ENCODE measurements at places on chromosomes 5 and 9.

DNA sequence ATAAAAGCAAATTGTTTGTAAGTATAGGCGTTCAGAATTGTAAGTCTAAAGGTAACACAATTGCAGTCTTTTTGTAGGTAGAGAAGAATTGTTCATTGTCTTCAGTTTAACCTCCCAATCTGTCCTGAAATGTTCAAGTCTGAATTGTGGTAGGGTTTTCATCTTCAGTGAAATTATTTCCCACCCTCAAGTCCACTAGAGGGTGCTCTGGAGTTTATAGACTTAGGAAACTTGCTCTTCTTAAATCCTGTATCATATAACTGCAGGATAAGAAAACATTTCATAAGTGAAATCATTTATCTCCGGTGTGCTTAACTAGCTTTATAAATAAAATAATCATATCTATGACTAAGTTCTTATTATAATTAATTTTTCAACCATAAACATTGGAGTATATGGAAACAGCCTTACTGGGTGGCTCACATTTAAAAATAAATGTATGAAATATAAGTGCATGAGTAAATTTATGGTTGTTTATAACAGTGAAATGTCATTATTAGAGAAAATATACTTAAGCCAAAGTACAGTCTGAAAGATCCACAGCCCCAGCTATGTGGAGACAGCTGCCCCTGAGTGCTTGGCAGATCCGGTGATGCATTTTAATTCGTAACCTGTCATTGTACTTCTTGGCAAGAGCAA is 182.4 kb upstream of the OTULINL start:
- DNase-seq = peak; percentile 47

DNA sequence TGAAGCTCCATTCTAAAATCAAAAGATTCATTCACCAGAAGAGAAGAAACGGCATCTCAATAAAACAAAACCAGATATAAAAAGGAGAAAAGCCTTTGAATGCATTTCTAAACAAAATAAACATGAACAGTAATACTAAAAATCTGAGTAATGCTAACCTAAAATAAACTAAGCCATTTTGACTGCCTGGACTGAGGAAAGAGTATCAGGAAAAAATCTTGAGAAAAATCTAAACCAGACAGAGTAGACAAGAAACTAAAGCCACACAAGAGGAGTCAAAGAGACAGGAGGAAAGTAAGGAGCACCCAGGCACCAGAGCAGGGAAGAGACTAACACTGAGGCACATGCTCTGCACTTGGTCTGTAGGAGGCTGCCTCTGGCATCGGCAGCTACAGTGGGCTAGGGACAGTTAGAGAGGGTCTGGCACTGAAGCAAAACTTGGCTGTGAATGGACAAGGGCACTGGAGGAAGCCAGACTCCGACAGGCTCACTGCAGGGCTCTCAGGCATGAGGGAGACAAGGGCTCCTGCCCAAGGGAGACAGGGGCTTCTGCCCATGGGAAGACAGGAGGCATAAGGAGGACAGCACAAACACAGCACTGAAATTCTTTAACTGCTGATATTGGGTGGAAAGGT is 50.2 kb downstream of the DROSHA start:
- no peak for DNase-seq

GRCh38 chr5:123350742-123351141 is 72.5 kb downstream of the CEP120 start:
- no peak for DNase-seq

GRCh38 chr5:39498278-39498952 is 73.6 kb upstream of the DAB2 start:
- DNase-seq = no peak

- no peak for DNase-seq
Measured at GRCh38 chr5:151221574-151221973, 2.3 kb downstream of the CCDC69 start.

DNA sequence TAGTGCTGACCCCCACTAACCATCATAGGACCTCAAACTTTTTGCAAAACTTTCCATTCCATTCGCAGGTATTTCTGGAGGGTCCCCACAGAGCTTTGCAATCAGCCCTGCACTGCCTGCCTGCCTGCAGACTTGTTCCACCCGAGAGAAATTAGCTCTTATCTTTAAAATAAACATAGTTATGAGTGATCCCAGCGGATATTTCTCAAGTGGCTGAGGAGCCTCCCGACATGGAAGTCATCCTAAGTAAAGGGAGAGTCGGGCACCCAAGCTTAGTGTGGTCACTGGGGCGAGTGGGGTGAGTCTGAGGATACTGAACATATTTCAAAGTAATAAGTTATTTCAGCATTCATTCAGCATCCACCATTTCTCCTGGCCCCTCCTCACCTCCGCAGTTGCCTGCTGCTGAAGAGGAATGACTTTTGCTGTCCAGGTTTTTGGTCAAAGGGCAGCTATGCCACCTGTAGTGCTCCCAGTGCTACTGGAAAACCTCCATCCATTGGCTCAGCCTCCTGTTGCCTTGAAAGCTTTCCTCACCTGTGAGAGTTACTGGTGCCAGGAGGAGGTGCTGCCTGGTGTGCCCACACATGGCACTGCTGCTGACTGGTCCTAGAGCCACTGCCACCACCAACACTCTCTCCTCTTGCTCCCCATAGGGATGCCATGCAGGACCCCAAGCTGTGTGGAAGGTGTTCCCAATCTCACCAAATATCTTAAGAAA is 89.7 kb upstream of the PCSK1 start:
- DNase-seq = no peak

- DNase-seq = no peak
Measured at GRCh38 chr5:146877783-146878475, 628 bp downstream of the PPP2R2B start.

DNA sequence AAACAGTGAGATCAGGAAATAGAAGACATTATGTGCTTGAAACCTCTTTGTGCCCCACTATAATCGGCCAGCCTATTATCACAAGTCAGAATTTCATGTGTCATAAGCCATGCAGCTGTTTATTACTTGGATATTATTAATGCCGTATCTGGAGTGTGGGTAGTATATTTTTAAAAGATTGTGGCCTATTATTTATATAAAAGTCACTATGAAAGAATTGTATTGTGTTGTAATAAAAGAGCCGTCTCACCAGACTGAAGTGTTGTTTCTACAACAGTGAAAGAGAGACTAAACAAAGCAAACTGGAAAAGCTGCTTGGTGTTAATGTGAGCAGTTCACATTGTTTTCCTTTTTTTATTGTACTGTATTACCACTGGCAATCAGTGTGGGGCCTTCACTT is 449.1 kb downstream of the PSAT1 start:
- DNase-seq = no peak

DNA sequence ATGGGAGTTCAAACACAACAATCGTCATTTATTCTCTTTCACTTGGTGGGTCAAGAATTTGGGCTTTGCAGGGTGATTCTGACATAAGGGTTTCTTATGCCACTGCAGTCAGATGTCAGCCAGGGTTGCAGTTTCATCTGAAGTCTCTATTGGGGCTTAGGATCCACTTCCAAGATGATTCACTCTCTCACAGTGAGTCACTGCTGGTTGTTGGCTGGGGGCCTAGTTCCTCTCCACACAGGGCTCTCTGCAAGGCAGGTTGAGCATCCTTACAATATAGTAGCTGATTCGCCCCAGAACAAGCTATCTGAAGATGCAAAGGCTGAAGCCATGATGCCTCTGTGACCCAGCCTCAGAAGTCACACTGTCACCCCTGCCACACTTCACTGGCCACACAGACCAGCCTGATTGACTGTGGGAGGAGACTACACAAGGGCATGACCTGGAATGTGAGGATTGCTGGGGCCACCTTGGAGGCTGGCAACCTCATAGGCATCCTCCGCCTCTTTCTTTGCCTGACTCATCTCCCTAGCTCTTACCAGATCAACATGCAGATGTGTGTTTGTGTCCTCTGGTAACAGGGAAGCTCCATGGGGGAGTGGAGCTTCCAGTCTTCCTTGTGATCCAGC is 4.5 kb upstream of the CARD19 start:
- DNase-seq = peak; percentile 70

- no peak for DNase-seq
Measured at GRCh38 chr9:77946969-77947620, 84.5 kb downstream of the GNAQ start.

GRCh38 chr5:112708103-112708622 is 29.5 kb upstream of the APC start:
- DNase-seq = no peak

GRCh38 chr9:9142001-9142400 is 1342.4 kb upstream of the DMAC1 start:
- no peak for DNase-seq

GRCh38 chr9:101652601-101653175 is 57.9 kb upstream of the PPP3R2 start:
- DNase-seq = no peak

- DNase-seq = no peak
Measured at GRCh38 chr5:56516441-56516840, 283.3 kb upstream of the ANKRD55 start.

GRCh38 chr9:88307136-88307535 is 81.1 kb upstream of the SPIN1 start:
- no peak for DNase-seq

DNA sequence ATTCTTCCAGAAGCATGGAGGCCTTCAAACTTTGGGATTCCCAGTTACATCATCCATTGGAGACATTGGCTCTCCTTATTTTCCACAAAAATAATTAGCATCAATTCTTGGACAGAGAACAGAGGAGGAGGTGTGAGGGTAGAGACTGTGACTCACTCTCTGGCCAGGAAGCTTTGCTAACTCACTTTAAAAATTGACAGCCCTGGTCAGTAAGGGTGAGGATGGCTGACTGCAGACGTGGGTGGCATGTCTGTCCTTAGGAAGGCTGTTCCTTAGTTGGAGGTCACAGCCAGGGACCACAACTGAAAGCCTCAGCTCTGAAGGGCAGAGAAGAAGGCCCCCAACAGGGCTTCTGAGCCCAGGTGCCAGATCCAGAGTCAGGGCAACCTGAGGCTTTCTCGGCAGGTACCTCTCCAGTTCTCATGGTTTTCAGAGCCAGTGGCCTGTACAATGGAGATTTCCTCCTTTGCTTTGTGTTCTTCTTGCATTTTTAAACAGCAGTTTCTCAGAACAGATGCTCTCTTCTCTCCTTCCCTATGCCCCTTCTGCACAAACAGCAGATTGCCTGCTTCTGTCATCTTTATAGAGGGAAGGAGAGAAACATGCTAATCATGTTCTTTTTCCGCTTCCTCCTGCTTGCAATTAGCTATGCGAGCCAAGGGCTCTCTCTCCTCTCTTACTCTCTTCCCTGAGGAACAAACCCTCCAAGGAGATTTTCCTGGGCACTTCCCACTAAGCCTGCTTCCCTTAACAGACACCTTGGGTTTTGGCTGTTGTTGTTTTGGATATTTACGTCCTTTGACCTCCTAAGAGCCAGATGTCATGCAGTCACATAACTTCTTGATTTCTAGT is 92.5 kb upstream of the ZNF366 start:
- DNase-seq = no peak

DNA sequence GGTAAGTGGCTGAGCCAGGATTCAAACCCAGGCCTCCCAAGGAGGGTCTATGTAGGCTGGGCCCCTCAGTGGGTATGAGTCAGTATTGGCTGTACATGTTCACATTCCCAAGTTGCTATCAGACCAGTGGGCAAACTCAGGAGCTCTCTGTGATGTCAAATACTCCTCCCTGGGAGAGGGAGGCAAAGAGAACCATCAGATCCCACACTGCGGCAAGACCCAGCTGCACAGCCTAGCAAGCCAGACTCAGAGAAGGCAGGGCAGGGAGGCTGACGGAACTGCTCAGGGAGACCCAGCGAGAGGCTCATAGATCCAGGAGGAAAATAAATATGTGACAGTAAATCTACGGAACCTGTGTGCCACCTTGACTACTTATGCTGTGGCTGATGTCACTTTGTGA is 42.6 kb upstream of the SAP30L start:
- no peak for DNase-seq

- no peak for DNase-seq
Measured at GRCh38 chr5:443239-444151, 519 bp downstream of the EXOC3 start.

DNA sequence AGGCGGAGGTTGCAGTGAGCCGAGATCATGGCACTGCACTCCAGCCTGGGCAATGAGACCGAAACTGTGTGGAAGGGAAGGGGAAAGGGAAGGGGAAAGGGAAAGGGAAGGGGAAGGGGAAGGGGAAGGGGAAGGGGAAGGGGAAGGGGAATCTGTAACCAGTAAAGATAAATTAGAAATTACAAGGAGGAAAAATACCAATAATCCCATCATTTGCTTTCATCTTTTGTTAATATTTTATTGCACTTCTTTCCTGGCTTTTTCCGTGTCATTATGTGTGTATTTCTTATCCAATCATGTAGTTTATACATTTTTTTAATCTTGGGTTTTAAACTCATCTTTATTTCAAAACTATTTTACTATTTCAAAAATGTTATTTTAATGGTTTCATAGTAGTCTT is 29.6 kb upstream of the MRPS30 start:
- DNase-seq = no peak

DNA sequence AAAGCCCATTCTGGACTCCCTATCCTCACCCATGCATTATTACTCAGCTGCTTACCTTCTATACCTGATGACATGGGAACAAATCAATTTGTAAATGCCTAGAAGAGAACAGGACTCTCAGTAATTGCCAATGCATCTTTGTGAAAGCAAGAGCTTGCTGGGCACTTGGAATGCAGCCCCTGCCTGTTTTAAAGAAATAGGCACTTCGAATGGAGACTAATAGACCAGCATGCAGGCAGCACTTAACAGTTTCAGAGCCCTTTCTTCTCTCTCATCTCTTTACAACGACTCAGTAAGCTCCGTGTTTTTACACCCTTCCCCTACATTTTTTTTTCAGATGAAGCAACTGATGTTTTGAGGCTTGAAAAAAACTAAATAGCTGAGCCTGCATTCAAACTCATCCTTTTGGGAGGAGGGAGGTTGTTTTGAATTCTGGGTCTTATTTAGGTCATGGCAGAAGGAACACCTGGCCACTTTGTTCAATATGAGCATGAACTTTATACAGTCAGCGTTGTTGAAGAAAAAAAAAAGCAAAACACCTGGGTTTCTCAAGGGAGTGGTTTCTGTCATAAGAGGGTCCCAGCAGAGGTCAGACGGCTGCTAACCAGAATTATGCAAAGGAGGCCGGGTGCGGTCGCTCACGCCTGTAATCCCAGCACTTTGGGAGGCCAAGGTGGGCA is 34.6 kb upstream of the WHRN start:
- DNase-seq = no peak

DNA sequence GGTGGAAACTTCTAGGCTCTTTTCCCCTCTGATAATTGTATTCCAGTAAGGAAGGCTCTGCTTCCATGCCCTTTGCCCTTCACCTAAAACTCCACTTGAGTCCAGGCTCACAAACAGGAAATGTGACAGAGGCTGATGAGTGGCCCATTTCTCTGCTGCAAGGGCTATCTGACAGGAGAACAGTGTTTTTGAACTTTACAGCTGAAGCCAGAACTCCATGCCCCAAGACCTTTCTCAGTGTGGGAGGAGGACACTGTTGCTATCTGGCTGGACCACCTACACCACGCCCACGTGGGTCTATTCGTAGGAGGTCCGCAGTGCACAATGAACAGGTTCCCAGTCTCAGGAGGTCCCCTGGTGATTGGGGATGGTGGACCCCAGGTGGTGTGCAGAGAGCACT is 13.6 kb downstream of the GGTA1 start:
- no peak for DNase-seq

DNA sequence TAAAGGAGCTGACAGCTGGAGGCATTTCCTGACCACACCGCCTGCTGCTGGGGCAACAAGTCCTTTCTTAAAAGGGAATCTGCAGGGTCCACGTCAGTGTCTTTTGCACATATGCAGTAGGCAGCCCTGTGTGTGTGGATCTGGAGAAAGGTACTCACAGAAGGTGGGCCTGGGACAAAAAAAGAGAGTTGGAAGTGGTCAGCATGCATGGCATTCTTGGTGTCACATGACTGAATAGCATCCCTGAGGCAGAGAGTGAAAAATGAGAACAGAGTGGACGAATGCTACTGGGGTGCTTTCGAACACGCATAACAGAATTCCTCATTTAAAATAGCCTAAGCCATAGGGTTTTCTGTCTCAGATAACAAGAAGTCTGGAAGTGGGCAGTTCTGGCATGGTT is 47.0 kb downstream of the DNAJC21 start:
- no peak for DNase-seq
